ENCODE measurements at places on chromosomes 16 and 17.

- no peak for DNase-seq
These were observed 7.6 kb upstream of the PKMYT1 start for GRCh38 chr16:2987833-2988232.

DNA sequence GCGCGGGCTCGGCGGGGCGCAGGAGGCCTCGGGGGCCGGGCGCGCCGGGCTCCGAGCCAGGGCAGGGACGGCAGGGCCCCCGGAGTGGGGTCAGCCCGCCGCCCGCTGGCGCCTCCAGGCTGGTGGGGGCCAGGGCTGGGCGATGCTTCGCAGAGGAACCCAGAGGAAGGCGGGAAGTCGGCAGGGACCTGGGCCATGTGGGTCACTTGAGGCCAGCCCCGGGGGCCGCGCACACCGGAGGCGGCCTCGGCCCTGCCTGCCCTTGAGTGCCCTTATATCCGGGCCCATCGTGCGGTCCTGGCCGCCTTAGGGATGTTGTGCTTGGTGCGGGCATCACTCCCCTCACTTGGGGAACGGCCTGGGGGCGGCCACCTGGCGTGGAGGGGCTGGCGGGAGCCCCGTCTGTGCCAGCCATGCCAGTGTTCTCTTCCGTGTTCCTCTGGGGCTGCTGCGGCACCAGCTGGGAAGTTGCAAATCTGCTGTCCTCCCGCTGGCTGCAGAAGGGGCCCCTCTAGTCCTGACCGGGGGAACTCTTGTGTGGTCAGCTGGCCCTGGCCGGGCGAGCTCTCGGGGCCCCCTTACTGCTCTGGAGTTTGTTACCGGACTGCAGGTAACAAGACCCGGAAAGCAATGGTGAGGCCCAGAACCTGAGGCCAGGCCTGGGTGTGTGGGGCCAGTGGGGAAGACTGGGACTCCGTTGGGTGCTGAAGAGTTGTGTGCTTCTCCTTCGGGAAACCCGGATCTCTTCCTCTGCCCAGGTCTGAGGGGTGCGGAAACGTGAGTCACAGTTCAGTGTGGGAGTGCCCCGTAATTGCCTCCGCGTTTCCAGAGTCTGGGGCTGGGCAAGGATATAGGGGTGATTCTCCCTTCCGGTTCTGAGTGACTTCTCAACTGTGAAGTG is 849 bp downstream of the CAPN15 start:
- no peak for DNase-seq

GRCh38 chr16:20515688-20516090 is 60.5 kb downstream of the ACSM2B start:
- DNase-seq, result no peak

DNA sequence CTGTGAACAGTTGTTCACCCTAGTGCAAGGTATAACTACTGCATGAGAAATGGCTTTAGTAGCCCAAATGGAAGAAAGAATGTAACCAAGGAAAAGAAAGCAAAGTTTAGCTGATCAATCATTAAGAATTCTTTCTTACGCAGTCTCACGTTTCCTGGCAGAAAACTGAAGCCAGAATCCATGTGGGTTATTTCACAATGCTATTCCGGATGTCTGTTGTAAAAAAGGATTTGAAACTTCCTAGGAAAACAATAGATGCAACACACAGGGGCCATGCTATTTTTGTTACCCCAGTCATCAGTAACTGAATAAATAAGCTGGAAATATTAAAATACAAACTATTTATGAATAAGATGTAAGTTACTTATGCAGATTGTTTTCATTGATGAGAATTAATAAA is 802.5 kb downstream of the CDH8 start:
- DNase-seq, result no peak

DNA sequence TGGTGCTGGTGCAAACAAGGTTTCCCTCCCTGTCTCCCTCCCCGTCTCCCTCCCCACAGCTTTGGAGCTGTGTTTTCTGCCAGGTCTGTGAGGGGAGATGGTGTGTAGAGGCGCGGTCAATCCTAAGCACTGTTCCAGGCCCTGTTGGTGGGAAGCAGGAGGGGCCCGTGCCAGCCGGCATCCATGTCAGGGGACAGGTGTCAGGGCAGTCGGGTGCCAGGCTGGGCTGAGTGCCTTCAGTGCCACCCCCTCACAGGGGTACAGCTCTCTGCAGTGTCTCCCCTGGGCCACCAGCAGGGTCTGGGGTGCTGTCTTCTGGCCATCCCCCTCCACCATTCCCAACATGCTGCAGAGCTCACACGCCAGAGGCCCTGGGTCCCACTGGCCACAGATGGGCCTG is 73.6 kb downstream of the KLHDC4 start:
- no peak for DNase-seq

DNA sequence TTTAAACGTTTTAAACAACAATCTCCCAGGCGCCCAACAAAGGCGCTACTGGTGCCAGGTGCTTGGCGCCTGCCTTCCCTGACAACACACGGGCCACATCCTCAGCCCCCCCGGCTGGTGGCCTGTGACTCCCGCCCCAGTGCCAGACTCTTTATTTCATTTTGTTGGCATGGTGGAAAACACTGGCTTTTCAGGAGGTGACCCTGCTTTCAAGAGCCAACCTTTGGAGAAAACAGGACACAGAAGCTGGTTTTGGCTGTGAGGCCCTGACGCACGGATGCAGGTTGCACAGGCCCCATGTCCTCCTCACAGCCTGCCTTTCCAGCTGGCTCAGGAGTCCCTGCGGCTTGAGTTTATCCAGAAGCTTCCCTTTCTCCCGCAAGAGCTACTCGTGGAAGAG is 100.0 kb downstream of the METRNL start:
- no peak for DNase-seq

- peak; percentile 80 for DNase-seq
These were observed 5.9 kb downstream of the RETREG3 start for GRCh38 chr17:42603318-42603717.

DNA sequence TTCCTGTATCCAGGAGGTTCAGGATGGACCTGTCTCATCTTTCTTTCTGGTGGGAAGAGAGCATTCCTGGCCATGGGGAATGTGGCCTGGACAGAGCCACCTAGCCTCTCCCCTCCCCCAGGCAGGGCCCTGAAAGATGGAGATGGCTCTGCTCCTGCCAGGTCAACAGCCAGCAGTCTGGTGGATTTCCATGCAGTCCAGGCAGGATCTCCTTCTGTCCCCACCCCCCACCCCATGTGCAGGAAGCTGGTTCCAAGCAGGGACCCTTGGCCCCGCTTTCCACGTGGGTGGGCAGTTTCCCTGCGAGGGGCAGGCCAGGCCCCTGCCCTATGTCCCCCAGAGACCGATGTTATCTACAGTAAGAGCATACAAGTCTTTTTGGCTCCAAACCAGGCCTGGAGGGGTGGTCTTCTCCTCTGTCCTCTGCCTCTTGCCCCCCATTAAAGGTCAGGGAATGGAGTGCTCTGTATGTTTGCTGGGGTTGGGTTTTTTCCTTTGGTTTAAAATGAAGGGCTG is 240.5 kb downstream of the SEC14L1 start:
- DNase-seq, result no peak

- no peak for DNase-seq
These were observed 88.9 kb downstream of the C16orf78 start for GRCh38 chr16:49462362-49462988.

DNA sequence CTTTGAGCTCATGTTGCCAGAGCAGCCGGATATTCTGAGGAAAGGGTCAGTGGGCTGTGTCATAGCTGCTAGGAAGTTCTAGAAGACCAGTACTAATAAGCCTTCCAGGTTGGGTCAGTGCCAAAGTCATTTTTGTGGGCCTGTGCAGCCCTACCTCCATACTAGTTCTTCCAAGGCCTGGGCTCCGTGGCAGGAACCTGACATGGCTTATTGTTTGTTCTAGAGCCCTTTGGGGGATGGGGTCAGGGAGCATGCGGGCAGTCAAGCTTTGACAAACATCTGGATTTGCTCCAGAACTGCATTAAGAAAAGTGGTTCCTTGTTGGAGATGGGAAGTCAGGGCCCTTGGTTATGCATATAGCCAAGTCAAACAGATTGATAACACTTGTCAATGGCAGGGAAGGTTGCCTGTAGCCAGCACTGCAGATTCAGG is 7.6 kb downstream of the ALKBH5 start:
- no peak for DNase-seq

DNA sequence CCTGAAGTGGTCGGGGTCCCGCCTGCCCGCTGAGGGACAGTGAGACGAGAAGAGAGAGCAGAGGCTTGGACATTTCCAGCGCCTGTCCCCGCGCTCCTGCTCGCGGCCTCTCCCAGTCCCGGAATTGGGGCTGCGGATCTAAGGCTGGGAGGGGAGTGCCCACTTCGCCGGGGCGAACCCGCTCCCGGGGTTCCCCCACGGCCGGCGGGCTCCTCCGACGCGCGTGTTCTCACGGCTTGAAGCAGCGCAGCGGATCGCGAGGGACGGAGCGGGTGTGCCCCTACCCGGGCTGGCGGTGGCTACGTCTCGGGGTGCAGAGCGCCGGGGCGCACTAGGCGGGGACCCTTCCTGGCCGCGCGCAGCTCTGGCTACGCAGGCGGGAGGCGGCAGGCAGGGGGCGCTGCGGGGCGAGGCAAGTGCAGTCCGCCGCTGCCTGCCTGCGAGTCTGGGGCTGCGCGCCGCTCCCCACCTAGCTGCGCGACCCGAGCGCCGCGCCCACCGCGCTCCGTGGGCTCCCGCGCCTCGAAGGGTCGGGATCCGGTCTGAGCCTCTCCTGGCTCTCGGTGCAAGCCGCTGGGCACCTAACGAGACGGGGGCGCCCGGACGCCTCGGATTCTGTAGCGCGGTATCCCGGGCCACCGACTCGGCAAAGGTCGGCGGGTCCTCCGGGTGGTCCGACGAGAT is 1.2 kb downstream of the NGFR start:
- DNase-seq, result peak; percentile 60

Data from NCI-H2227 treated with DMSO at 0.1 percent for 48 hours (cell line).